Body of pancreas (tissue), 4 donors: ENCODE measurements at places on chromosomes 6 and 20.

- no peak for DNase-seq
Observed at GRCh38 chr6:14880052-14880451, 365.8 kb upstream of the JARID2 start.

- no peak for DNase-seq
Observed at GRCh38 chr20:37918035-37918434, 15.1 kb downstream of the VSTM2L start.

- no peak for DNase-seq
Observed at GRCh38 chr6:139801571-139802321, 427.3 kb upstream of the CITED2 start.

GRCh38 chr6:158684311-158684710, 34.5 kb downstream of the SYTL3 start:
- no peak for DNase-seq

DNA sequence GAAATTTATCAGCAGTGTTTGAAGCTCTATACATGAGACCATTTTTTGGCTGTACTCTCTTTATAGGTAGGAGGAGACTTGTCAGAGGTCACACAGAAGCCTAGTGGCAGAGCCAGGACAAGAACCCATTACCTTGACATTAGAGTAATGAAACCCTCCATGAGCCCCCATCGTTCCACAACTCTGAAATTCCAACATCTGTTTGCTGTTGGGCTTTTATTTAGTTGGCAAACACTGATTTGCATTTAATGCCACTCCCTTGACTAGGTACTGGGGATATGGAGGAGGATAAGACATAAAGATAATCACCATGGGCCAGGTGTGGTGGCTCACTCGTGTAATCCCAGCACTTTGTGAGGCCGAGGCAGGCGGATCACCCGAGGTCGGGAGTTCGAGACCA, 1.6 kb downstream of the GSS start:
- DNase-seq = no peak

DNA sequence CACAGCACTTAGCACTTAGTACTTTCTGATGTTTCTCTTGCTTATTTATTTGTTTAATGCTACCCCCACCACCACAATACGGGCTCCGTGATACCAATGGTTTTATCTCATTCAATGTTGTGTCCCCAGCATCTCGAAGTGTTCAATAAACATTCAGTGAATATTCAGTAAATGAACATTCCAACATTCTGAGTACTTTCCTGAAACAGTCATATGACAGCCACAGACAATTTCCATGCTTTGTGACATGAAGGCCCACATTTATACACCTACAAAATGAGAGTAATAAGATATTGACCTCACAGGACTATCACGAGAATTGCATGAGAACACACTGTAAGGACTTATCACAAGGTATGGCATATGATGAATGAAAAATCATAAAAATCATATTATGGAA, 10.8 kb downstream of the MOXD1 start:
- no peak for DNase-seq

- DNase-seq = no peak
Observed at GRCh38 chr20:3316136-3316535, 77.1 kb upstream of the SLC4A11 start.

- DNase-seq = no peak
Observed at GRCh38 chr6:141488488-141488887, 644.2 kb upstream of the GJE1 start.

DNA sequence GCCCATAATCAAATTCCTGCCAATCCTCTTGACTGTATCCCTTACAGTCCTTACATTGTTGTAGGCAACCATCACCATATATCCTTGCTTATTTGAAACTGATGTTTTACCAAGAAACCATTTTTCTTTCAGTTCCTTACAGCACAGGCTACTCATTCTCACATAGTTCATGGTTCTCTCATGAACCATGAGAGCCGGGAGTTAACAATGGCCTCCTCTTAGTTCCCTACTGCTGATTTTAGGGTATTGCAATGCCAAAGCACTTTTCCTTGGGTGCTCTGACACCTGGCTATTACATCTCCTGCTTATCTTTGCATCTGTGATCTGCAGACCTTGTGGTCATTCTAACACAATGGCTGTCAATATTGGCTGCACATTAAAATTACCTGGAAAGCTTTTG, 133.4 kb downstream of the MYB start:
- no peak for DNase-seq

- DNase-seq = peak; percentile 91
Observed at GRCh38 chr20:41693136-41693979, 75.2 kb upstream of the CHD6 start.

GRCh38 chr20:21126581-21126870, 644 bp downstream of the KIZ start:
- DNase-seq = no peak

DNA sequence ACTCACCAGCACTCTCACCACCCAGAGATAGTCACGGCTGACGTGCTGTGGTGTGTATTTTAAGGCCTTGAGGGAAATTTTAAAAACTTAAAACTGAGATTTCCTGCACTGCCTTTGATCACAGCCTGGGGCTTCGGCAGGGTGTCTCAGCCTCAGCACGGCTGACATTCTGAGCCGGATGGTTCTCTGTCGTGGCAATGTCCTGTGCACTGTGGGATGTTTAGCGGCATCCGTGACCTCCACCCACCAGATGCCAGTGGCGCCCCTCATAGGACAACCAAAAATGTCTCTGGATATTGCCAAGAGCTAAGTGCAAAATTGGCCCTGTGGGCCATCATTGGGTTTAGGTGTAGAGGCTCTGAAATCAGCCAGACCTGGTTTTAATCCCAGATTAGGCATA, 142.2 kb upstream of the KCNG1 start:
- DNase-seq = no peak

DNA sequence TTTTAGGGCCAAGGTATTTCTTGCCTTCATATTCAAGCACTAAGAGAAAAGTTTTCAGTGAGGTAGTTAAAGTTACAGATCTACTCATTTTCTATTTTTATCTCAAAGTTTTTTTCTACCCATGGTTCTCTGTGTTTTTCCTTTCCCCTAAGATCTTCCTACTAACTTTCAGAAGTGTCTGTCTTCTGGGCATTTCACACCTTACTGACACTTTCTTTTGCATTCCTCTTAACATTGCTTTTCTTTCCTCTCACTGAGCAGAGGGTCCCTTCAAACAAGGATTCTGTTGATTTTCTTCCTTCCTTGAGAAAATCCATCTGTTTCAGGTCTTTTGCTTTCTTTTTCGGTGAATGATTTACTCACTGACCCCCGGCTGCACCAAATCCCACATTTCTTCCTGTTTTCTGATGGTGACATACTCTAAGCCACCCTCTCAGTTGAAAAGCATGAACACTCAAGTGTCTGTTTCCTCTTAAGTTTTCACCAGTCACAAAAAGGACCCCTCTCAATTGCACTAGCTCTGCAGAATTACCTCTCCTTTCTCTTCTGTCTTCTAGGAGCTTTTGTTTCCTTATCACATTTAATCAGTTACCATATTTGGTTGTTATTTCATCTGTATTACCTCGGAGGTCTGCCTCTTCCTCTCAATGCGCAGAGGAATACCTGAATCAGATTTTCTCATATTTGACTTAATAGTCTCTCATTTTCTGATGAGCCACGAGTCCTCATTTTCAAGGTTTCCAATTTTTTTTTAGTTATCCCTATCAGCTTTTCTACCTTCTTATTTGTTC, 73.5 kb upstream of the RNF217 start:
- DNase-seq = no peak

DNA sequence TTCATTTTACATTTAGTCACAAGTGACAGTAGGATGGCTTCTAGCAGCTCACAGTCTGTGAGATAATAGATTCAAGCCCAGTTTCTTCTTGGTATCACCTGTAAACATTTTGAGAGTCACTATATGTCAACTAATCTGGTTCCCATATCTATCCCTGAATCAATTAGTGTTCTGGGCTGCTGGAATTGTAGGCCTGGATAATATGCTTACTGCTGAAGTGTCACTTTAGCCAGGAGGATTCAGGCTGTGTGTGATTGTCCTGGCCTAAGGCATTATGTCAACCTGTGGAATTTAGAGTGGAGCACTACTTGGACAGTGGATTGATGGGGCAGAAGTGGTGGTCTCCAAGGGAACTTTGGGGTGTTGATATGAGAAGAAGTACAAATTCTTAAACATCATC, 1071.8 kb upstream of the CITED2 start:
- DNase-seq = no peak

DNA sequence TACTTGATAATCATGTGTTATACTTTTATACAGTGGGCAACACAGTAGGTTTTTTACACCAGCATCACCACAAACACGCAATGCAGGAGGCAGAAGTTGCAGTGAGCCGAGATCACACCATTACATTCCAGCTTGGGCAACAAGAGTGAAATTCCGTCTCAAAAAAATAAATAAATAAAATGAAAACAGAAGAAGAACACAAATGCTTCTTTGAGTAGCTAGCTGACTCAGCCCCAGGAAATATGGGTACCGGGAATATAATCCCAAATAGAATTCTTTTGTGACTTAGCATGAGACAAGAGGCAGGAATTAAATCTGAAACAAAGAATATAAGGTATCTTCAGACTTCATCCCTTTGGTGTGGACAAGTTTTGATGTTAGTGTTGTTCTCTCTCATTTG, 164.2 kb upstream of the ATXN1 start:
- no peak for DNase-seq

- no peak for DNase-seq
Observed at GRCh38 chr6:31114970-31115849, 610 bp downstream of the PSORS1C1 start.

DNA sequence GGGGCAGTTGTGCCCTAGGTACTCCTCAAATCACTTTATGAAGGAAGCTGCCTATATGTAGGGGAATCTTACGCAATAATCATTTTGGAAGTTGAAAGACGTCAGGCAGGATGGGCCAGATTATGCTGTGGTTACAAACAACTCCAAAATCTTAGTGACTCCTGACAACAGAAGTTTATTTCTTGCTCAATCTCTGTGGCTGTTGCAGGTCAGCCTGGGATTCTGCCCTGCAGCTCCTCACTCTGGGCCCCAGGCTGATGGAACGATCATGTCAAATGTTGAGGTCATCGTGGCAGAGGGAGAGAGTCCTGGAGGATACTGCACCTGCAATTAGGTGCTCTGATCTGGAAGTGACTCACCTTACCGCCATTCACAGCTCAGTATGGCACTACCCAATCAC, 88.4 kb downstream of the ZDHHC14 start:
- DNase-seq = no peak

GRCh38 chr20:44730441-44730840, 15.2 kb upstream of the KCNK15 start:
- no peak for DNase-seq

DNA sequence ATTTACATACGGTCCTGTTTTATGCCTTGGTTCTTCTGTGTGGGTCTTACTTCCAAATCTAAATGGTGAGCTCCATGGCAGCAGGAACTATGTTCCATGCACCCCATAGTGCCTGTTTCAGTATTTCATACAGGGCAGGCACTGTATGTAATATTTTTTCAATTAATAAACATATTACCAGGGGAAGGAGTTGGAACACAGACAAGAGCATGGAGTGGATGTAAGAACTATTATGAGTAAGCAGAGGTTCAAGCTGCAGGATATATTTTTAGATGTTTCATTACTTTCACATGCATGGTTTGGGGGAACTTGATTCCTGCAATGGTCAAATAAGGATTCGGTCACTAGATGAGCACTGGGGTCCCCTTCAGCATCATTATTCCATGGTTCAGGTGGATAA, 108.3 kb downstream of the KIF13A start:
- no peak for DNase-seq
